ENCODE measurements at places on chromosomes 7 and 10.

DNA sequence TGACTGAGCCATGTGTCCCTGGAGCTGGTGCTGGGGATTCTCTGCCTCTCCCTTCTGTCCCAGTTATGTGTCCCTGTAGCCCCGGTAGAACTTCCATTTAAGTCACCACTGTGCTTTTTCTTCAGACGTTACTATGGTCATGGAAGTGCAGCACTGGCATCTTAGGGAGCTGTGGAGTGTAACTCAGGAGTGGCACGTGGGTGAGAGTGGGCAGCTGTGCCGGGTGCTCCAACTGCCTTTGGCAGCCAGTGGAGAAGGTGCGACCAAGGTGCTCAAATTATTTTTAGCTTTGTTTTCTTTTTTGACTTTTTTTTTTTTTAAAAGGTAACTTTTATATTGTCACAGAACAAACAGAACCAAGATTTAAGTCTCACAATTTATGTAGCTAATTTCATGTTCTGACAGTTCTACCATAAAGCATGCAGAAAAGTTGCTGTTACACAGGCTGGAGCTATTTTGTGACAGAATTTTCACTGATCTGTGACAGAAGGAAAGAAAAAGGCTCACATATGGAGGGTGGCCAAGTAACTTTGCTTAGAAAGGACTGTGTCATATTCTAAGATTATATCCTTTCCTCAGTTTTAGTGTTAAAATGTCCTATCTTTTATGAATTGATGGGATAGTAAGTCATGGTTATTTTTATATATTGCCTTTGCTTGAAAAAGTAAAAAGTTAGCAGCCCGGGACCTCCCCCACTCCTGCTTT is 73.9 kb downstream of the SH2D4B start:
- DNase-seq: no peak

GRCh38 chr10:131021969-131022368 is 289.6 kb downstream of the TCERG1L start:
- no peak for DNase-seq

- no peak for DNase-seq
These were observed 24.6 kb upstream of the WNT2 start for GRCh38 chr7:117347480-117347879.

DNA sequence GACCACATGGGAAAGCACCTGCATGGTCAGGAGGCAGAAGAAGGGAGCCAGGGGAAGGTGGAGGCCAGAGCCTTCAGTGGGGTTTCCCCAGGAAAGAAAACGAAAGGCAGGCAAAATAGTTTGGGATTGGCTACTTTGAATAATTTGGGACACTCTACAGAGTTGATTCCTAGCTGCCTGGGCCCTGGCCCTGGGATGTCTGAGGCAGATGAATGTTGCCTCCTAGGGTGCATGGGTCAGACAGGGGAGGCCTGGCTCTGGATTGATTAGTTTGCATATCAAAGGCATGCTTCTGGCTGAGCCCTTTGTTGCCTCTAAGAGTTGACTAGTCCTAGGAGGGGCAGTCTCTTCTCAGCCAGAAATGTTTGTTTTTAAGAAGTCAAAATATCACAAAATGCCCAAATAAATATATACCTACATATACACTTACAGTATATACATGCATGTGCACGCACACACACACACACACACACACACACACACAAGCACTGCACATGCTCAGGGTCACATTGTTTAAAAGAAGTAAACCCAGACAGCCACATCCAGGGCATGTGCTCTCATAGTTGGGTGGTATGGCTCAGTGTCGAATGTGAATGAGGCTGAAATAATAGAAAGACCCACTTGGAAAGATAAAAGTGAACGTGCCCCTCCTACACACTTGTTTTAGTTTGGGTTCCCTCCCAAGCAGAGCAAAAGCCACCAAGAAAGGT is 184.2 kb downstream of the GPAM start:
- no peak for DNase-seq

DNA sequence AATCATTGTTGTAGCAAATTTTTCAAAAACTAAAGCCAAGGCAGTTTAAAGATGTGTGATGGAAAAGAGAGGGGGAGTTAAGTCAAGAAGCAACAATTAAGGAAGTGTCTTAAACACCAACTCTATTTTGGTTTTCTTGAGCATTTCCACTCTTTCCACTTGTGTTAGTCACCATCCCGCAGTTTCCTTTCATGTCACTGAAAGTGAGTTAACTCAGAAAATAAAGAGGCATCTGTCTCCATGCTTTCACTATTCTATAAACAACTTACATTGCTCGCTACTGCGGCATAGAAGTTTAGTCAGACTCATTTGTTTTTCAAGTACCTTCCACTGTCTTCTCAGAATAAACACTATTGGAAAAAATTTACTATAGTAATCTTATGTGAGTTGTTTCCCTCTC is 284.9 kb upstream of the SEMA3D start:
- DNase-seq: no peak

- DNase-seq: no peak
These were observed 11.8 kb downstream of the UBN2 start for GRCh38 chr7:139242741-139243281.

DNA sequence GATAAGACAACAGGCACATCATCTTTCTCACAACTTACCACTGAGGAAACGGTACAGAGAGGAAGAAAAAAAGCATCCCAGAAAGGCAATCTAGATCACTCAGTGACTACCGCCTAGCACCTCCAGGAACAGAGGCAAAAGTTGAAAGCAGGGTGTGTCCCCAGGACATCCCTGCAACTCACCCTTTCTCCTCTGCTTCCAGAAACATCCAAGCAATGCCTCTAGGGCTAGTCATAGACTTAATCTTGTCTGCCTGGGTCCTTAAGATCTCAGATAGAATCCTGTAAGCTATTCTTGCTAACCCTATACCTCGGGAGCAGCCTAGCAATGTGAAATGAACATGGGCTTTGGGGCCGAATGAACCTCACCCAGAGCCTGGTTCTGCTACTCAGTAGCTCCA is 18.8 kb upstream of the PDCD4 start:
- DNase-seq: no peak

GRCh38 chr7:36078816-36079360 is 74.2 kb upstream of the EEPD1 start:
- DNase-seq: no peak

DNA sequence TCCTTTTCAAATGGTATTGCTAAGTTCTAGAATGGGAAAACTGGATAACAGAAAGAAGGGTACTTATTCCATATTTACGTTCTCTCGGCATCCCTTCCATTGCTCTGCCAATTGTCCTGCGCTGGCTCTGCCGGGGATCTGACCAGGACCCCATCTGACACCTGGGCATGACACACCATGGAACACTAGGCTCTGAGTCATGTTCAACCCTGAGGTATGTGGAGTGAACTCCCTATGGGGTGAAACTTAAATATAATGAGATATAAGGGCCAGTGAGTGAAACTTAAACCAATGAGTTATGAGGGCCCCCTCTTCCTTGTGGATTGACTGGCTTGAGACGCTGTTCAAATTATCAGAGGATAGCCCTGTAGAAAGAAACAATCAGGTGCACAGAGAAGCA is 55.1 kb upstream of the ZEB1 start:
- DNase-seq: no peak

- no peak for DNase-seq
These were observed 1.5 kb downstream of the BZW2 start for GRCh38 chr7:16647435-16647960.
